ENCODE measurements at places on chromosomes 5 and 9.
A peak's percentile ranks its signal among the peaks of the same experiment; 100 is the strongest.

- no peaks in the 10 kb centered on the region for H3K36me3 ChIP-seq
- DNase-seq = no peak
- H3K4me1 ChIP-seq = peaks cover 2% of the 10 kb centered on the region
- no peak within 1 kb of the TSS for H3K4me3 ChIP-seq
- H3K27ac ChIP-seq = no peak within 1 kb of the TSS
- H3K27me3 ChIP-seq = no peaks in the 10 kb centered on the region
Measured at GRCh38 chr5:96876292-96876850, at the start of gene ERAP2. TSS of gene ERAP2 (plus strand) at chr5:96876500. CDS start at chr5:96879686, 3,186 bp downstream.

- H3K4me1 ChIP-seq = peaks cover 12% of the 10 kb centered on the region
- H3K36me3 ChIP-seq = peaks cover 13% of the 10 kb centered on the region
- DNase-seq = no peak
- no peak overlapping the region for H3K4me3 ChIP-seq
- peaks cover 2% of the 10 kb centered on the region for H3K27me3 ChIP-seq
- peak overlapping the region; percentile 25 for H3K27ac ChIP-seq
Measured at GRCh38 chr5:64295101-64295500, 129.5 kb downstream of the RNF180 start.

- H3K27ac ChIP-seq = no peak overlapping the region
- DNase-seq = no peak
- H3K4me1 ChIP-seq = peaks cover 4% of the 10 kb centered on the region
- peaks cover 7% of the 10 kb centered on the region for H3K27me3 ChIP-seq
- no peak overlapping the region for H3K4me3 ChIP-seq
Measured at GRCh38 chr5:169801324-169801777, 164.3 kb downstream of the DOCK2 start.

GRCh38 chr9:13295556-13295955 is 16.1 kb upstream of the MPDZ start:
- no peak overlapping the region for H3K27ac ChIP-seq
- H3K27me3 ChIP-seq = peaks cover 4% of the 10 kb centered on the region
- H3K36me3 ChIP-seq = no peaks in the 10 kb centered on the region
- H3K4me1 ChIP-seq = no peaks in the 10 kb centered on the region

- no peak overlapping the region for H3K4me3 ChIP-seq
- no peaks in the 10 kb centered on the region for H3K27me3 ChIP-seq
- H3K36me3 ChIP-seq = no peaks in the 10 kb centered on the region
- no peak overlapping the region for H3K27ac ChIP-seq
- peaks cover 21% of the 10 kb centered on the region for H3K4me1 ChIP-seq
Measured at GRCh38 chr5:163772241-163772640, 266.8 kb downstream of the MAT2B start.

- peaks cover 21% of the 10 kb centered on the region for H3K4me1 ChIP-seq
- DNase-seq = no peak
- no peaks in the 10 kb centered on the region for H3K36me3 ChIP-seq
- H3K4me3 ChIP-seq = no peak overlapping the region
- peaks cover 2% of the 10 kb centered on the region for H3K27me3 ChIP-seq
- no peak overlapping the region for H3K27ac ChIP-seq
Measured at GRCh38 chr5:65796269-65796668, 74.3 kb downstream of the NLN start.

GRCh38 chr5:31421806-31422586 is 109.9 kb downstream of the DROSHA start:
- DNase-seq = no peak
- no peak overlapping the region for H3K4me3 ChIP-seq
- H3K36me3 ChIP-seq = no peaks in the 10 kb centered on the region
- H3K27ac ChIP-seq = no peak overlapping the region

- H3K27me3 ChIP-seq = peaks cover 2% of the 10 kb centered on the region
- no peak overlapping the region for H3K27ac ChIP-seq
- H3K4me1 ChIP-seq = no peaks in the 10 kb centered on the region
- no peak for DNase-seq
- no peaks in the 10 kb centered on the region for H3K36me3 ChIP-seq
Measured at GRCh38 chr5:57221049-57221568, 47.2 kb downstream of the GPBP1 start.

GRCh38 chr9:36045610-36046009 is 8.9 kb downstream of the RECK start:
- peaks cover 18% of the 10 kb centered on the region for H3K4me1 ChIP-seq
- no peak overlapping the region for H3K4me3 ChIP-seq
- no peak overlapping the region for H3K27ac ChIP-seq
- no peaks in the 10 kb centered on the region for H3K27me3 ChIP-seq
- H3K36me3 ChIP-seq = no peaks in the 10 kb centered on the region

DNA sequence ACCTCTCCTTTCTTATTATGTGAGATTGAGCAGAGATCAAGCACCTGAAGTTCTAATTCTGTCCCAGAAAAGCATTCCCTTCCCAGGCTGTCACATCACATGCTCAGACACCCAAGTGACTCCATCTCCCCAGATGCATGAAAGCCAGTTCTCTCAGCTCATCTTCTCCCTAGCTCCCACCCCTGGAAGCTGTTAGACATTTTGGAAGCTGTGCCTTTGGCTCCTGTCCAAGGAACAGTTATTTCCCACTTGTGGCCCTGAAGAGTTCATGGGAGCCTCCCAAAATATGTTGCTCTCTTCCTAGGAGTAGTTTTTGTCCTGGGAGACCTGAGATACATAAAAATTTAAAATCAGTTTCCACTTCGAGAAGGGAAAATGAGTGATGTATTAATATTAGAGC is 161.4 kb upstream of the GAS1 start:
- H3K27me3 ChIP-seq = no peaks in the 10 kb centered on the region
- no peak for DNase-seq
- H3K4me3 ChIP-seq = no peak overlapping the region
- H3K4me1 ChIP-seq = no peaks in the 10 kb centered on the region
- H3K36me3 ChIP-seq = no peaks in the 10 kb centered on the region

GRCh38 chr9:114014044-114014443 is 64.1 kb downstream of the AMBP start:
- H3K36me3 ChIP-seq = peaks cover 22% of the 10 kb centered on the region
- H3K4me1 ChIP-seq = peaks cover 30% of the 10 kb centered on the region
- no peak for DNase-seq
- H3K4me3 ChIP-seq = no peak overlapping the region
- H3K27me3 ChIP-seq = peaks cover 6% of the 10 kb centered on the region

GRCh38 chr9:12784461-12785259 is 9.8 kb downstream of the LURAP1L start:
- H3K27ac ChIP-seq = peak overlapping the region; percentile 77
- H3K4me1 ChIP-seq = peaks cover 23% of the 10 kb centered on the region
- H3K36me3 ChIP-seq = peaks cover 30% of the 10 kb centered on the region
- peaks cover 2% of the 10 kb centered on the region for H3K27me3 ChIP-seq
- H3K4me3 ChIP-seq = peak overlapping the region; percentile 8

GRCh38 chr9:81410201-81410600 is 279.1 kb downstream of the TLE1 start:
- no peak for DNase-seq
- no peak overlapping the region for H3K4me3 ChIP-seq
- H3K36me3 ChIP-seq = no peaks in the 10 kb centered on the region
- peaks cover 2% of the 10 kb centered on the region for H3K4me1 ChIP-seq

DNA sequence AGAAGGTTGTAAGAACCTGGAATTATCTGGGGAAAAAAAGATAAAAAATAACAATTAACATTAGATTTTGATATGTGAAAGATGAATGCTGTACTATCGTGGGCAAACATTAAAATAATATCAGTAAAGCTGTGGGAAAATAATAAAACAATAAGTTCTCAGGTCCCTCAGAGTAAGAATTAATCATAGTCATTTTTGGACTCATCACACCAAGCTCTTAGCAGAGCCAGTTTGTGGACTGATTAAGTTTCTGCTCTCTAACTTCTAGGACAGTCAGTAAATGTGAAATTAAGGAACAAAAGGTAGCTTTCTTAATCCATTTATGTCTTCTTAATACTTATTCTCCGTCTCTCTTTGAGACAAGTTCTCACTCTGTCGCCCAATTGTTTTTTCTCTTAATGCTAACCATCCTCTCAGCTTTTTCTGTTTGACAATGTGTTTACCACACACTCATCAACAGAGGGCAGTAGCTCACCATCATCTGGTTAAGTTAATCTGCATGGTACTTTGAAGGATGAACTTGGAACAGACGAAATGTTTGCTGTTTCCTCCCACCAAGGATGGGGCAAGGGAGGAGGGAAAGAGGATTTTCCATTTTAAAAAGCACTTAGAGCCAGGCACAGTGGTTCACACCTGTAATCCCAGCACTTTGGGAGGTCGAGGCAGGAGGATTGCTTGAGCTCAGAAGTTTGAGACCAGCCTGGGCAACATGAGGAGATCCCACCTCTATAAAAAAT is 5.3 kb upstream of the ACO1 start:
- DNase-seq = no peak
- H3K27ac ChIP-seq = no peak overlapping the region
- peaks cover 2% of the 10 kb centered on the region for H3K4me1 ChIP-seq
- H3K27me3 ChIP-seq = peaks cover 8% of the 10 kb centered on the region
- no peaks in the 10 kb centered on the region for H3K36me3 ChIP-seq

DNA sequence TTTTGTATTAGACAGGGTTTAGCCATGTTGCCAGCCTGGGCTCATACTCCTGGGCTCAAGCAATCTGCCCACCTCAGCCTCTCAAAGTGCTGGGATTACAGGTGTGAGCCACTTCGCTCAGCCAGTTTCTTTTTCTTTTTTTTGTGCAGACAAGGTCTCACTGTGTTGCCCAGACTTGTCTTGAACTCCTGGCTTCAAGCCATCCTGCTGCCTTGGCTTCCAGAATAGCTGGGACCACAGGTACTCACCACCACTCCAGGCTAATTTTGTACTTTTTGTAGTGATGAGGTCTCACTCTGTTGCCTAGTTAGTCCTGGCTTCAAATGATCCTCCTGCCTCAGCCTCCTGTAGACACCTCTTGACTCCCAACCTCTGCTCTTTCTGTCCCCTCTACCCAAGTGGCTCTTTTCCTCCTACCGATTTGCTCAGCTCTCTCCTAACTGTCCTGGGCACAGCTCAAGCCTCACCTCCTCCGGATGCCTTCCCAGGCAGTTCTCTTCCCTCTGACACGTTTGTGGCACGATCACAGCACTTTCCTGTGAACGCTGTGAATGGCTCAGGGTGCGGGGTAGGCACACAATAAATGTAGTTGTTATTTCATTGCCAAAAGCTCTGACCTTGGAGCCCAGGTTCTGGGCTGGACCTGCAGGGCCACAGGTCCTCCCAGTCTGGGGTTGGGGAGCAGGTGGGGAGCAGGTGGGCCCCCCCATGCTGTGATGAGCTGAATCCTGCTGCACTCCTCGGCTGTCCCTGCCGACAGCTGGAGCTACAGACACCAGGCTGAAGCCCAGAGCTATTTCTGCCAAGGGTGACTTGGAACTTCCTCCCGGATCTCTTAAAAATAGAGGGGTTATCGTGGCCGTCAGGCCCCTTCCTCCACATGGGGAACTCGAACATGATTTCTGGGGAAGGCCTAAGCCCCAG is 23.9 kb downstream of the GFI1B start:
- H3K27ac ChIP-seq = no peak overlapping the region
- DNase-seq = no peak
- H3K36me3 ChIP-seq = no peaks in the 10 kb centered on the region
- peaks cover 18% of the 10 kb centered on the region for H3K27me3 ChIP-seq
- H3K4me3 ChIP-seq = no peak overlapping the region
- H3K4me1 ChIP-seq = no peaks in the 10 kb centered on the region

DNA sequence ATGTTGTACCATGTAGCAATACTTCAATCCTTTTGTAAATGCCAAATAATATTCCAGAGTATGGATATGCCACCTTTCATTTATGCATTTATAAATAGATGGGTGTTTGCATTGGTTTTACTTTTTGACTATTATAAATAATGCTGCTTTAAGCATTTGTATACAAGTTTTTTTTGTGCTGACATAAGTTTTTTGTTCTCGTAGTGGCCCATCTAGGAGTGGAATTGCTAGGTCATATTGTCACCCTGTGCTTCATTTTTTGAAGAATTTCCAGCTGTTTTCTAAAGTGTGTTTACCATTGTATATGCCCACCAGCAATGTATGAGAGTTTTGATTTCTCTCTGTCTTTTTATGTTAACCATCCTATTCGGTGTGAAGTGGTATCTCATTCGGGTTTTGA is 6.9 kb downstream of the ADGRV1 start:
- H3K4me1 ChIP-seq = peaks cover 11% of the 10 kb centered on the region
- H3K27ac ChIP-seq = no peak overlapping the region
- peaks cover 9% of the 10 kb centered on the region for H3K36me3 ChIP-seq
- no peak for DNase-seq

DNA sequence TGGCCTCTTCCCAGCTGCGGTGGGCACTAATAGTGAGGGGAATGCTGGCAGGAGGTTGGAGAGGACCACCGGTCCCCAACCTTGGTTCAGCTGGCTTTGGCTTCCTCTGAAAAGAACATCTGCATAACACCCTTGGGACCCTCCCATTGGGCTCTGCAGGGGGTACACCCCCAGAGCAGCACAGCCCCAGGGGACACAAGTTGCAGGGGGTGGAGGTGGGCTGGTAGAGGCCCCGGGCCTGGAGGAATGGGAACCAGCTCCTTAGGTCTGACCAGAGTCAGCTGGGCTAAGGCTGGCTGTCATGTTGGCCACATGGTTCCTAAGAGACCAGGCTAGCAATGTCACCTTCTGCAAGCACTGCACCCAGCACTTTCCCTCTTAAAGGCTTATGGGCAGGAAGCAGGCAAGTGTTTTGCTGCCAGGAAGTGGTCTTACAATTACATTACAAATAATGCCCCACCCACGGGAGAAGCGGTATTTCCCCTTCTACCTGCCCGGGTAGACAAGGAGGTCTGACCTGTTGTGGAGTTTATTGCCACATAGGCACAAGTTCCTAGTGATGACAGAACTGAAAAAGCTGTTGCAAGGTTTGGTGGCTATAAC is 18.1 kb downstream of the GCNT4 start:
- no peak for DNase-seq
- H3K4me3 ChIP-seq = no peak overlapping the region
- H3K4me1 ChIP-seq = no peaks in the 10 kb centered on the region
- H3K27me3 ChIP-seq = peaks cover 2% of the 10 kb centered on the region
- no peak overlapping the region for H3K27ac ChIP-seq

GRCh38 chr9:37410969-37411785 is 11.3 kb upstream of the GRHPR start:
- DNase-seq = peak; percentile 44
- H3K4me1 ChIP-seq = peaks cover 16% of the 10 kb centered on the region
- peaks cover 12% of the 10 kb centered on the region for H3K27me3 ChIP-seq
- H3K27ac ChIP-seq = no peak overlapping the region
- H3K36me3 ChIP-seq = no peaks in the 10 kb centered on the region
- no peak overlapping the region for H3K4me3 ChIP-seq

DNA sequence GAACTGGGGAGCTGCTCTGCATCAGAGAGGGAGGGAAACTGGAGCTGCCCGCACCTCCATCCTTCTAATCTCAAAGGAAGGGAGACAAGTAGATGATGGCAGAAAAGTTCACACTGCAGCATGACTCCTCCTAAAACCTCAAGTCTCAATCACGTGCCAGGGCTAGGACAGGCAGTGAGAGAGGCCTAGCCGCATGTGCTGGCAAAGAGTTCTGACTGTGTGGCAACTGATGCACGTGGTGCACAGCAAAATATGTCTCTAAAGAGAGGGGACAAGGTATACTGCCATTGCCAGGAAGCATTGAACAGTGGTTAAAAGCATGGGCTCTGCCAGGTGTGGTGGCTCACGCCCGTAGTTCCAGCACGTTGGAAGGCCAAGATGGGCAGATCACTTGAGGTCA is 38.1 kb downstream of the FBXO10 start:
- peaks cover 4% of the 10 kb centered on the region for H3K4me1 ChIP-seq
- no peak overlapping the region for H3K27ac ChIP-seq
- DNase-seq = no peak
- H3K4me3 ChIP-seq = no peak overlapping the region
- peaks cover 2% of the 10 kb centered on the region for H3K27me3 ChIP-seq

- H3K27me3 ChIP-seq = peaks cover 14% of the 10 kb centered on the region
- H3K4me3 ChIP-seq = peak overlapping the region; percentile 79
- DNase-seq = peak; percentile 60
- H3K27ac ChIP-seq = peak overlapping the region; percentile 100
- H3K36me3 ChIP-seq = no peaks in the 10 kb centered on the region
- H3K4me1 ChIP-seq = peaks cover 61% of the 10 kb centered on the region
Measured at GRCh38 chr5:8058616-8059190, 189.8 kb downstream of the MTRR start.

Data from glutamatergic neuron (in vitro differentiated cells).